ENCODE measurements at places on chromosomes 11 and 22.

- DNase-seq, result no peak
These were observed 774 bp downstream of the APOBEC3D start for GRCh38 chr22:39021552-39022250.

- DNase-seq, result no peak
These were observed 13.5 kb downstream of the KIAA1671 start for GRCh38 chr22:24965822-24966626.

- DNase-seq, result no peak
These were observed 7.2 kb downstream of the ADAMTS15 start for GRCh38 chr11:130455483-130456127.

- no peak for DNase-seq
These were observed 557.9 kb upstream of the ANO5 start for GRCh38 chr11:21634956-21635355.

GRCh38 chr11:120128392-120129119, 9.4 kb downstream of the TRIM29 start:
- no peak for DNase-seq

DNA sequence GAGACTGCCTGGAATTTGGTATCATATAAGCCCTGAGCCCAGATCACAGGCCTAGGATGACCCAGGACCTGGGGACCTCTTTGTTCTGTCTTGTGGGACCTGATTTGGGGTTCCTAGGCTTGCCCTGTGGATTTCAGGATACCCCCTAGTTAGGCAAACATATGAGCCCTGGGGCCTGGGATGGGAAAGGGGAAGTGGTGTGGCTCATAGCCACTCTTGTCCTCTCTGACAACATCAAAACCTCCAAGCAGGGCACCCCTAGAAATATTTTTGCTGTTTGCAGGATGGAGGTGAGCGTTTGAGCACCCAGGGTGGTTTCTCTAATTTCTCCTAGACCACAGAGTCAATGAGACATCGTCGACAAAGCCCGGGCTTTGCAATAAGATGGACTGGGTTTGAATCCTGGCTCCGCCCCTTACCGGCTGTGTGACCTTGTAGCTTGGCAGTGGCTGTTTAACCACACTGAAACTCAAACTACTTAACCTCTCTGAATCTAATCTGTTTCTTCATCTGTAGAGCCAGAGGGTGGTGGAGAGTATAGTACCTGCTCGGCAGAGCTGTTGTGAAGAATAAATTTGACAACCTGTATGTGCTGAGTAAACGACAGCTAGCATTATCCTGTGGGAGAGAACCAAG, 5.3 kb upstream of the LRRC10B start:
- no peak for DNase-seq

DNA sequence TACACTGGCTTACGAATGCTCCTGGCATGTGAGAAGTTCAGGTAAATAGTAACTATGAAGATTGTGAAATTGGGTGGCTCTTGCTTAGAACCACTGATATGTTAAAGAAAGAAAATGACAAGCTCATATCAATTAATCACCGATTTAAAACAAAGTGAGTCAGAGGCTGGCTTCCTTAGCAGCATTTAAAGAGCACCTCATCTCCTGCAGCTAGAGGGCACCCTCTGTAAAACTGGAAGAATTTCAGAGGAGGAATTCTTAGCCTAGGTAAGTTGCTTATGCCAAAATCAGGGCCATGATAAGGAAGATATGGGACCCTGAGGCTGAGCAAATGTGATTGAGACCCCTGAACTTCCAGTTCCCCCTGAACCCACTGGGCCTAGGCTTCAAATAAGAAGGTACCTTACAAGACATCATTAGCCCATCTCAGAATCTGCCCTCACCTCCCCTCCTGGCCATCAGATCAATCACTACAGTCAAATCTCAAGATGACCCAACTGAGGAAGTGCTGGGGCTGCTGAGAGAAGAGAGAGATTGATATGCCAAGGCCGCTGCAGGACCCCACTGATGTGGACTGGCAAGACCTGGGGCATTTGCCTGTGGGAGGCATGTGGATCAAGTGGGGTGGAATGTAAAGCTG, 8.6 kb upstream of the CD3E start:
- DNase-seq, result no peak

DNA sequence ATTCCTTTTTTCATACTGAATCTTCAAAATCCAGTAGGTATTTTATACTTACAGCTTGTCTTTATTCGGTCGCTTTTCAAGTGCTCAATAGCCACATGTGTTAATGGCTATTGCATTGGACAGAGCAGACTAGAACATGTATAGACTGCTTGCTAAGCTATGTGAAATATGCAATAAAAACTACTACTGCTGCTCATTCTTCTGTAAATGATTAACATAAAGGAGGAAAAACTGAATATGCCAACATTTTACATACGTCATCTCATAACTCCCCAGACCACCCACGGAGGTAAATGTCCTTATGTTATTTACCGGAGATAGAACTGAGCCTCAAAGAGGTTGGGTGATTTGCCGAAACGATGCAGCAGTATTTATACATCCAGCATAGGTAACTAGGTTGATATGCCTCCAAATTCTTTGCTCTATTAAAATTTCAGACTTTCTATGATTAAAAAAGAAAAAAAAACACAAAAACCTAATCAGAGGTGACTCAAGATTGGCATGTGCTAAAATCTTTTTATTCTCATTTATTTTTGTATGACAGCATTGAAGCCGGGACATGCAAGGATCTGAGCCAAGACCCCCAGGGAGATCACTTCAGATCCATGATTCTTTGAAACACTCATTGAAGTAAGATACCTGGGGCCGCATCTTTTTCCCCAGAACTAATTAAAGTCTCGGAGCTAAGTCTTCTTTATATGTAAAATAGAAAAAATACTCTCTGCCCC, 78.5 kb upstream of the OR5AK2 start:
- no peak for DNase-seq

DNA sequence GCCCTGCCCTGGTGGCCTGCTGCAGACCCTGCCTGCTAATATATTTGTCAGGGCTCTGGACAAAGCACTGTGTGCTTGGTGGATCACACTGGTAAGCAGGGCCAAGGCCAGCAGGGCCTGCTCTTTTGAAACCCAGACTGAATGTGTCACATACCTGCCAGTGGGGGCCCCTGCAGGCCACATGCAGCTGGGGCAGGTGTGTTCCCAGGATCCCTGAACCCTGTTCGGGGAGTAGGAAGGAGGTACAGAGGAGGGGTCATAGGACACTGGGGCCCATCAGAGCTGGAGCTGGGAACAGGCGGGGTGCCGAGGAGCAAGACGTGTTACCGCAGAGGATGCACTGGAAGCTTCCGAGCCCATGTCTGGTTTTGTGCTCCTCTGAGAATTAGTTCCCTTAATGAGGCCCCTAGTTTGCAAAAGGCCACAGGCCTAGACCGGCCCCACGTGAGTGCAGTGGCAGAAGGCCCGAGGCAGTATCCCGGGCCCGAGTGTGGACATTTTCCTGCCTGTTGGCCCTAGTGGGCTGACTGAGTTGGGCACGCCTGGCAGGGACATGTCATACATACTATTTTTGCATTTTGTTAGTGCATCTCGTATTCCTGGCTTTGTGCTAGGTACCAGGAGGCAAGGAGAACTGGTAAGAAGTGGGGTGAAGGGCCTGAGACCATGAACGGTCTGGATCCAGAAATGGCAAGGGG, 11.2 kb upstream of the ACR start:
- DNase-seq, result no peak

DNA sequence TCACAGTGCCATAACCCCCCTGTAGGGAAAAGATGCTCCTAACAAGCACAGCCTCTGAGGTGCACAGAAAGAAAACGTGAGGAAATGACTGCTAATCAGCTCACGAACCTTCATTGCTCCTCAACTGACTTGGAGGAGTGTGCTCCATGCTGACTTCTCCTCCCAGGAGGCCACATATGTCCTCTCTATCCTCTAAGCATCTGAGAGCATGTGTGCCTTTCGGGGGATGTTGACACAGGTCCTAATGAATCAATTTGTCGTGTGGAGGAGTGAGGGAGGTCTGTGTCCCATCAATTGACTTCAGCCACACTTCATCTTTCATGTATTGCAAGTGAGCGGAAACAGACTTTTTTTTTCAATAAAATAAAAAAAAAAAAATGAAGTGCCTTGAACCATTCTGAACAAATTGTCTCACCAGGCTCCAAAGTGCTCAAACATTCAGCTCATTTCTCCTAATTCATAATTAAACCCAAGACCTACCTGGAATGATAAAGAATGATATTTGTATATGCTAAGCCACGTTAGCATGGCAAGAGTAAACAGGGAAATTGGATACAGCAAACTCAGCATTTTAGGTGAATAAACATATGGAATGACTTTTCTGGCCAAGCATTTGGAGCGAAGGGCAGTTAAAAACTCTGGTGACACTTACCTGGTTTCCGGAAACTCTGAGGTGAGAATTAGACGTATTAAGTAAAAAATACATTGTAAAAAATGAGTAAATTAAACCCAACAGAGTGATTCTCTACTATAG, 317.6 kb upstream of the FAT3 start:
- no peak for DNase-seq

DNA sequence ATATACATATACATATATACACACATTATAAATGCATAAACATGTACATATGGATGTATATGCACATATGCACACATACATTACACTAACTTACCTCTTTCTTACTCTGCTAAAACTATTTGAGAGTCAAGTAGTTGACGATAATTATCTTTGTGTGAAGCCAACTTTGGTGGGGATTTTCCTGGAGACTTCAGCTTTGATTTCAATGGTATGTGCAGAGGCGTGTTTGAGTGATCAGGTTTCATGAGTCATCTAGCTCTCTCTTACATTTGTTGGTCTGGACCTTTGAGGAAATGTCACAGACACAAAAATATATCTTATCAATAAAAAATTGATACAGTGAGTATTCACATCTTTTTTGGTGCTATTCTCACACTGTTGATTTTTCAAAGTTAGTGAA, 769.1 kb upstream of the LUZP2 start:
- no peak for DNase-seq

GRCh38 chr22:44399906-44400762, 87.4 kb upstream of the SHISAL1 start:
- no peak for DNase-seq

- no peak for DNase-seq
These were observed 24.8 kb downstream of the ADAMTS15 start for GRCh38 chr11:130473056-130473794.

DNA sequence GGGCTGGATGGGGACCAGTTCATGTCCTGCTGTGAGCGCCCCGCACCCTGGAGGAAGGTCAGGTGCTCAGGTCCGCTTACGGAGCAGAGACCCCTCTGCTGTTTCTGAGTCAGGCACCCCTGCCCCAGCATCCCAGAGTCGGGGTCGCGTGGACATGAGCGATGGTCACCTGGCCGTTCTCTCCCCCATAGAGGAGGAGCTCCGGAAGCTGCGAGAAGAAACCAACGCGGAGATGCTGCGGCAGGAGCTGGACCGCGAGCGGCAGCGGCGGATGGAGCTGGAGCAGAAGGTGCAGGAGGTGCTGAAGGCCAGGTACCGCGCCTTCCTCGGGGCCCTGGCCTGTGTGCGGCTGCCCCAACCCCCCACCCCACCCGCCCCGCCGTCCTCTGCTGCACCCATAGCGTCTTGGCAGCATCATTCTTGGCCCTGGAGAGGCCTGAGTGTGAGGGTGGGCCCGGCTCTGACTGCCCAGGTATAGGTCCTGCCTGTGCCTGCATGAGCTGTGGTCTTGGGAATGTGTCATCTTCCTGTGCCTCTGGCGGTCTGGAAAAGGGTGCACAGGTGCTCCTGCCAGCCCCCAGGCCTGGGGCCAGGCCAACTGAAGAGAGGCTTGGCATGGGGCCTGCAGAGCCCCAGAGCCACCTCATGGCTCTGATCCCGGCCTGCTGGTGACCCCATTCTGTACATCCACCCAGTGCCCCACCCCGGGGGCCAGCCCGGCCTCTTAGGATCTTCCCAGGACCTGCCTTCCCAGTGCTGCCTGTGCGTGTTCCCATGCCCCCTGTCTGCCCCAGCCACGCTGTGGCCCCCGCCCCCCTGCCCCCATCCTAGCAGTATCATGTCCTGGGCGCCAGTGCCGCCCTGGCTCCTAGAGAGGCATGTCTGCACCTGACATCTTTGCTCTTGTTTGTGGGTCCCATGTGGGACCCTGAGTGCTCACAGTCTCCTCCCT, 38.1 kb downstream of the GRAMD4 start:
- DNase-seq, result no peak

DNA sequence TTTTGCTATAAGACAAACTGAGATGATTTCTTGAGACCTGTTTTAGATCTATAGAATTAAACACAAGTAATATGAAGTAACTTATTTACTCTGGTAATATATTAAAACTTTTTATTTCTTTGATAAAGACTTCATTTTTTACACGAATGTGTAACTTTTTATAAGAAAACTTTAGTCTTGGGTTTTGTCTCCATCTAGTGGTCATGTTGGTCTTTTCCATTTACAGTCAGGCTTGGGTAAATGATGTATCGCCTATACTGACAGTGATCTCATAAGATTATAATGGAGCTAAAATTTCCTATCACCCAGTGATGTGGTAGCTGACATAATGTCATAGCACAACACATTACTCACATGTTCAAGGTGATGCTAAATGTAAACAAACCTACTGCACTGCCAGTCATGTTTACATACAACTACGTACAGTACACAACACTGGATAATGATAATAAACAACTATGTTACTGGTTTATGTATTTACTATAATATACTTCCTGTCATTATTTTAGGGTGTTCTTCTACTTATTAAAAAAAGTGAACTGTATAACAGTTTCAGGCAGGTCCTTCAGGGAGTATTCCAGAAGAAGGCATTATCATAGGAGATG, 7.5 kb upstream of the C11orf97 start:
- peak; percentile 19 for DNase-seq

GRCh38 chr11:46564459-46564858, 29.4 kb downstream of the AMBRA1 start:
- DNase-seq, result no peak

Data from NCI-H1436 (cell line).